ENCODE measurements at places on chromosomes 4 and X.

DNA sequence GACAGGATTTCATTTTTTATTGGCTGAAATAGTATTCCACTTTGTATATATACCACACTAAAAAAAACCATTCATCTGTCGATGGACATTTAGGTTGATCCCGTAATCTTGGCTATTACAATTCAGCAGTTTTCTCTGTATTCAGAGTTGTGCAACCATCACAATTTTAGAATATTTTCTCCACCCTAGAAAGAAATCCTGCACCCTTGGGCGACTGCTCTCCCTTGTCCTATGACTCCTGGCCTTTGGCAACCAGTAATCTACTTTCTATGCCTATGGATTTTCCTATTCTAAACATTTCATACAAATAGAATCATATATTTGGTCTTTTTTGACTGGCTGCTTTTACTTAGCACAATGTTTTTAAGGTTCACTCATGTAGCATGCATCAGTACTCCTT lies 84.7 kb downstream of the NCAPG start:
- DNase-seq = no peak

DNA sequence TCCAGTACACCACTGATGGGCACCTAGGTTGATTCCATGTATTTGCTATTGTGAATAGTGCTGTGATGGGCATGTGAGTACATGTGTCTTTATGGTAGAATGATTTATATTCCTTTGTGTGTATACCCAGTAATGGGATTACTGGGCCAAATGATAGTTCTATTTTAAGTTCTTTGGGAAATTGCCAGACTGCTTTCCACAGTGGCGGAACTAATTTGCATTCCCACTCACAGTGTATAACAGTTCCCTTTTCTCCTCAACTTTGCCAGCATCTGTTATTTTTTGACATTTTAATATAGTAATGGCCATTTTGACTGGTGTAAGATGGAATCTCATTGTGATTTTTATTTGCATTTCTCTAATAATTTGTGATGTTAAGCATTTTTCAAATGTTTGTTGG lies 25.9 kb downstream of the CC2D2A start:
- DNase-seq = no peak

DNA sequence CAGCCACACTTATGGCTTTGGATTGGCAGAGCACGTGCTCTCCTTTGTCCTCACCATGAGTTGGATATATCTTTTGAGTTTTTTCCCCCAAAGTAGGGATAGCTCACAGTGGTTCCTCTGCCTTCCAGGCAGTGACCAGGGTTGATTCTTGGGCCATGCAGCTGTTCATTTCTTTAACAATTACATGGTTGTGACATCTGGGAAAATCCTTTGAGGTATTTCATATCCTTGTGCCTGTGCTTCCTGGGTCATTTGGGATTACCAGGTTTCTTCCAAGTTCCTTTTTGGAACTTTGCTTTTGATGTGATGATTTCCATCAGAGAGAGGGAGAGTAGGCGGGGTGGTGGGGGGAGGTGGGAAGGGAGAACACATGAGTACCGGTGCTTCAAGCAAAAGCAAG lies 15.6 kb downstream of the BCORL1 start:
- DNase-seq = no peak

- DNase-seq = no peak
Observed at GRCh38 chr4:8761167-8761823, 110.3 kb downstream of the HMX1 start.

- DNase-seq = no peak
Observed at GRCh38 chr4:22045051-22045630, 96.6 kb upstream of the KCNIP4 start.

GRCh38 chr4:10492464-10492863 lies 35.2 kb upstream of the ZNF518B start:
- DNase-seq = no peak

DNA sequence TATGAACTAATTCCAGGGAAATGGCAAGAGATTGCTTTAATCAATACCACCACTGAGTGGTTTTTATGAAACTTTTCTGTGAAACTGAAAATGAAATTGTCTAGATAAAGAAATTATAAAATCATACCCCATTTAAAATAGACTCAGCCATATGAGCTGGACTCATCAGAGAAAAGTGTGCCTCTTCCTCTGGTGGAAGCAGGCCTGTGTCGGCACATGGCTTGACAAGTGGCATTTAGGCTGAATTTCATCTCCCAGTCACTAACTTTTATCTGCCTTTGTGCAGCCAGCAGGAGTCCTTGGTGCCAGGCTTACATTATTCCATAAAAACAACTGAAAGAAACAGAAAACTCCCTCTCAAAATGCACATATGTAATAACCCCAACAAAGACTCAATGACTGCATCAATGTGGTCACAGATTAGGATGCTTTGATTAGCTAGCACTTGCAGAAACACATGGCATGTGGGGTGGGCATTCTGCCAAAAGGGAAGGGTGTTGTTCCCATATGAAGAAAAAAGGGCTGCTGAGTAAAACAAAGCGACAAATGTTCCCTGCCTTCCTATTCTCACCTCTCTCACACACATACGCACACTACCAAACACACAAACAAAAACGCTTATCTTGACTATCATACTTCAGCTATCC lies 232.3 kb downstream of the PABPC4L start:
- DNase-seq = no peak

DNA sequence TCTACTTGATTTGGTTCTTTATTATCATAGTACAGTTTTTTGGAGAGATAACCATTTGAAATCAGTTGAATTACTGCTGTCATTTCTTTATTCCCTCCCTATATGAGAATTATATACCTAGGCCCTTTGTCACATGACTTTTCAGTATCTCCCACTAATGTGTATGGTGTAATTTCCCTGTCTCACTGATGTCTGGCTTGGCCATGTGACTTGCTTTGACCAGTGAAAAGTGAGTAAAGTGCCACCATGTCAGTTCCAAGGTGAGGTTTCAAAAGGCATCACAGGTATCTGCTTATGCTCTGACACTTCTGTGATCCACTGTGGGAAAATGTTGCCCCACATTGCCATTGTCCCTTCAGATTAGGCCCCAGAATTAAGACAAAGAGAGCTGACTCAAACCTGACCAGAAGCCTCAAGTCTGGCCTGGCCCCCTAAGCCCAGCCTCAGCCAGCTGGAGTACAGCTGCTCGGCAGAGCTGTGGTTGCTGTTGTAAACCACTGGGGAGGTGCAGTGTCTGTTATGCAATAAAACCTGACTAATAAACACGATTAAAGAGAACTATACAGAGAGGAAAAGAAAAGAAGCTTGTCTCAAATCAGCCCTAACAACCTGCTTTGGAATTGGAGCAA lies 27.5 kb downstream of the SETD7 start:
- no peak for DNase-seq

DNA sequence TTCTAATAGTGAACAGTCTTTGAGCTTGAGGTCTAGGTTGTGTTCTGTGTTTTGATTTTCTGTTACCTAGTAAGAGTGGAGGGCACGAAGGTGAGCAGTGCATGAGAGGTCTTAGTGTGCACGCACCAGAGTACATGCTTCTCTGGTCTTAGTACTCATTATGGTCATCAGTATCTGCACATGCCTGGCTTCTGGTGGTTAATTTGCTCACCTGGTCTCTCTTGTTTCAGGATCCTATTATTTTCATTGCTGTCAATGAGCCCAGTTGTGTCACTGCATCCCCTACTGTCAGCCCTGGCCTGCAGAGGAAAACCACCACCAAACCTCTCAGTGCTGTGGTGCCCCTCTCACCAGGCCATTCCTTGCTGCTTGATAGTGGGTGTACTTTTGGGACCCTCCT lies 54.8 kb downstream of the NSUN7 start:
- peak; percentile 43 for DNase-seq

- no peak for DNase-seq
Observed at GRCh38 chrX:113421432-113421831, 580.8 kb upstream of the AMOT start.

DNA sequence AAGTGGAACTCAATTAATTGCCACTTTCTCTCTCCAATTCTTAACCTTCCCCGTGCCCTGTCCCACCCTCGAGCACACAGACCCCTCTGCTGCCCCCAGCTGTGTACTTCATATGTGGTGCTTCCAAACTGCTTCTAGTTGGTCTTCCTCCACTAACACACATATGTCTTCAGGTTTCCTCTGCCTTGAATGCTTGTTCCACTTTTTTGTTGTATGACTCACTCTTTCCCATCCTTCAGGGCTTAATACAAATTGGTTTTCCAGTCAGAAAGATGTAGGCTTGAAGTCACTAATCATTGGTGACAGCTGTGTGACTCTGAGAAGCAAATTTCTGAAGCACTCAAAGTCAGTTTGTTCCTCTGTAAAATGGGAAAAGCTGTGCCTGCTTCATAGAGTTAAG lies 30.6 kb downstream of the TRIM2 start:
- no peak for DNase-seq

DNA sequence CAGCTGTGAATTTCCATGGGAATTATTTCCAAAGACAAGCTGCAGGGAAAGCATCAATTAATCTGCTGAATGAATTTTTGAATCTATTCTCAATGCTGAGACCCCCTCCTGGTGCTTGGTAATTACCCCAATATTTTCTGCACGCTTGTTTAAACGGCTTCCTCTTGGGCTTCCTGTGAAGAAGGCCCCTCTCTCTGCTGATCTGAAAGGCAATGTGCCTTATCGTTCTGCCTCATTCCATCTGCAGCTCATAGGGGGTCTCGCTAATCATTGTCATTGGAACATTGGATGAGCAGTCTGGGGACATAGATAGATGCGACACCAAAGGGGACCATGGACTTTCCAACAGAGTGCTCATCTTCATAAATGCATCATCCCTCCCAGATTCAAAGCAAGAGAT lies 851.6 kb downstream of the PDHA2 start:
- no peak for DNase-seq

DNA sequence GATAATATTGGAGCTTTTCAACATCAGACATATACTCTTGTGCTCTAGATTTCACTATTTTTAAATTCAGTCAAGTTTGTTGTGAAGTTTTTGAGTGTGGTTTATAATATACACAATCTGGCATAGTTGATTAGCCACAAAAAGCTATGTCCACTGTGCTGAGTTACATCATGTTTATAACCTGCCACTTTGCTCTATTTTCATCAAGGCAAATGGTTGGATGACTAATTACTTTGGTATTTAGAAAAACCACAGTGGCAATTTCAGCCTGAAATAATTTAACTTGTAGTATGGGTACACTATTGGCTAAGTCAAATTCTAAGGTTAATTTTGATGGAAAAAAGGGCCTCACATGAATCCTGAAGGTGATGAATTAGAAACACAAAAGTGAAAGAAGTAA lies 262.6 kb downstream of the C4orf33 start:
- no peak for DNase-seq

GRCh38 chr4:6009452-6009851 lies 8.8 kb downstream of the C4orf50 start:
- DNase-seq = peak; percentile 58

DNA sequence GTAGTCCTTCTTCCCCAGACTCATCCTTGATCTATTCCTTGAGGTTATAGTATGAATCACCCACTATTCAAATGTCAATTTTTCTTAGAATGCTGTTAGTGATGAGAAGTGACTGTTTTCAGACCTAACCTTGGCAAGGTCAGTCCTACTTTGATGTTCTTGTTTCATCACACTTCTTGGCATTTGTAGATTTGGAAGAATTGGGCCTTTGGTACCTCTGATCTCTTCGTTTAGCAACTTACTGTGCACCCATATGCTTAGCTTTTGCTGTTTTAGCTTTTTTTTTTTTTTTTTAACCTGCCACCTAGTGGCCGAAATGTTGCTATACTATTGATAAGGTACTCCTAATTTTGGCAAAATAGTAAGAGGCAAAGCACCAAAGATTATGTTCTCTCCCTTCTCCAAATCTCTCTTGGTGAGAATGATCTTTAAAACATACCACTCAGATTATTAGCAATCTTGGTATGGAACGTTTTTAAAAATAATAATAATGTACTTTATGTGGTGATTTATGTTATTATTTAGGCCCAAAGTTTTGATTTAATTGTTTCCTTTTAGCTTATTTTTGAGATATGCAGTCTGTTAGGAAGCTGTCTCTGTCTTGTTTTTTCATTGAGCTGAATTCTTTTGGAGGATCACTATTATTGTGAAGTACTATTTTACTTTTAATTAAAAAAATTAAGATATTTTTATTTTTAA lies 16.6 kb downstream of the DCK start:
- DNase-seq = peak; percentile 10

DNA sequence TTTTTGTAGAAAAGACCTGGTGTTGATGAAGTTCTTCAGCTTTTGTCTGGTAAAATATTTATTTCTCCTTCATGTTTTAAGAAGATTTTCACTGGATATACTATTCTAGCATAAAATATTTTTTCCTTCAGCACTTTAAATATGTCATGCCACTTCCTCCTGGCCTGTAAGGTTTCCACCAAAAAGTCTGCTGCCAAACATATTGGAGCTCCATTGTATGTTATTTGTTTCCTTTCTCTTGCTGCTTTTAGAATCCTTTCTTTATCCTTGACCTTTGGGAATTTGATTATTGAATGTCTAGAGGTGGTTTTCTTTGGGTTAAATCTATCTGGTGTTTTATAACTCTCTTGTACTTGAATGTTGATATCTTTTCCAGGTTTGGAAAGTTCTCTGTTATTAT lies 35.6 kb upstream of the NMU start:
- DNase-seq = no peak

GRCh38 chr4:189131118-189131517 lies 809.6 kb upstream of the FRG1 start:
- no peak for DNase-seq

DNA sequence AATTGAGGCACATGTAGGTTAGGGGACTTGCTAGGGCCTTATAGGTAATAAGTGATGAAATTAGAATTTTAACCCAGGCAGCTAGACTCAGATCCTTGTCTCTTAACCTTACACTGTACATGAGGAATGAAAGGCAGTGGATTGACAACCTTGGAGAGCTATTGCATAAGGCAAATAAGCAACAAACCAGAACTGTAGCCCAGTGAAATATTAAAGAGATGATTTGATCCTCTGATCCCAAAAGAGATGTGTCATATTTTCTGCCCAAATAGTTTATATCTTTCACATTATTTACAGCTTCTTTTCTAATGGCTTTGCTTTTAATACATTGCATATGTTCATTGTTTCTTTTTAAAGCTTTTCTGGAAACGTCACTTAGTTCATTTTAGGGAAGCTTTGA lies 252.6 kb downstream of the ANK2 start:
- DNase-seq = no peak

GRCh38 chr4:160299608-160300007 lies 1196.7 kb downstream of the RAPGEF2 start:
- DNase-seq = no peak

DNA sequence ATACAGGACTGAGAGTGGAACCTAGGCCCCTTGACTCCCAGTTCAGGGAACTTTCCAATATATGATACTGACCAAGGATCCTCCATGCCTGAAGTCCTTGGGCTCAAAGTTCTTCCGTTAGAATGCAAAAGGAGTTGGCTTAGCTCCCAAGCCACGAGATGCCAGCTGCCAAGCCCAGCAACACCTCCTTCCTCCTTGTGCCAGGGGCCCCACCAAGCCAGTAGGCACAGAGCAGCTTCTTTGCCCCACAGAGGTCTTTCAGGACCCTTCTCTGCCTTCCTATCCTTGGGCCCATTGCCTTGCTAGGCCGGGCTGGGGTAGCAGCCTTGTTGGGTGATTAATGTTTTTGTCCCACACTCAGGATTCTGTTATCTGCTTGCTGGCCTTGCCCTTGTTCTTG lies 105.6 kb downstream of the EFNB1 start:
- no peak for DNase-seq

Measured in NCI-H526 (cell line).